HTR-8/SVneo (cell line): ENCODE measurements at places on chromosomes 7 and 10.

DNA sequence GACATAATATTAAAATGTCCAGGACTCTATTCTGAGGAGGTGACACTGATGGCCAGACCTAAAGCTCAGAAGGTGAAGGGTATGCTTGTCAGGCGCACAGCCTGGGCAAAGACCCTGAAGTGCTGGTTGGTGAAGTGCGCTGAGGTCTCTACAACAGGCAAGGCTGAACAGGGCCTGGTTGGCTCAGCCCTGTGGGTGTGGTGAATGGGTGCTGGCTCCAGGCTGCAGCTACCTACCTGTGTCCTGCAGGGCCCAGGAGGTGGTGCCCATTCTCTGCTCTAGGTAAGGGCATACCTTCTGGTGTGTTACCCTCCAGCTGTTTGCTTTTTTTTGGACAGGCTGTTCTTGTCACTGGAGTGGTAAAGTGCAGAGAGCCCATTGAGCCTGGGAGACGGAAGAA lies 85.1 kb downstream of the RAMP3 start:
- no peak for DNase-seq

DNA sequence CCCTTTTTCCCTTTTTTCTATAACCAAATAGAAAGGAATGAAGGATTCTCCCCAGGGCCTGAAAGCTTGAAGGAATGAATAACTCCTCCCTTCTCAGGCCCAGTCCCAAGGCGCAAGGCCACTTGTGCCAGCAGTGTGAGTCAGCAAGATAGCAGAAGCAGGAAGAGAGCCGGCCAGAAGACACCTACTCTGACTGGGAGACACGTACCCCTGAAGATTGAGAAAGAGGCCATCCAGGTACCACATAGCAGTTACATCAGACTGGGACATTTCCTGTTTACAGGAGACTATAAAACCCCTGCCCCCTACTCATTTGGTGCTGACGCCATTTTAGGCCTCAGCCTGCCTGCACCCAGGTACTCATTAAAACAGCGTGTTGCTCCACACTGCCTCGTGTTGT lies 65.5 kb downstream of the LRRC17 start:
- DNase-seq: no peak

DNA sequence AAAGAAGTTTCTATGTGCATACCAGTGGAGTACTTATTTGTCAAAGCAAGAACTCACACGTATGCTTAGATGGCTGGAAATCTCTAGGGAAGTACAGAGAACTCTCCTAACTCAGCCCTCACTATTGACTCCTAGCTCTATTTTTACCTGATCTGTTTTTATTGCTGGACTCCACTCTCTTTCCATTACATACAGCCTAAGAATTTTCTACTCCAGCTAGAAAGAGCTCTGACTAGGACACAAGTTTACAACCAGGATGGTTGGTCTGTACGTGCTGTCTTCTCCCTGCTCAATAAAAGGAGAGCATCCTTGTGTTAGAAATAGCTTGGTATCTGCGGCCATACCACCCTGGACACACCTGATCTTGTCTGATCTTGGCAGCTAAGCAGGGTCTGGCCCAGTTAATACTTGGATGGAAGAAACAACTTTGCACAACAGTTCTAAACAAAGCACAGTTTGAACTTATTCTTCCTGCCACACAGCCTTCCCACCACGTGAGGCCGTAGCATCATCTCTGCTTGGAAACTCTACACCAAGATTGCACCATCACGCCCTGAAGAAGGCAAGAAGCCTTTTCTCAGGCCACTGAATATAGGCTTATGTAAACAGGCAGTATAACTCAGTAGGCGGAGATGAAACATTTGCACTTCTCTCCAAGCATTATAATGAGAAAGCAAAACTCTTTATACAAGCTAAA lies 50.7 kb downstream of the KCNMA1 start:
- peak; percentile 47 for DNase-seq

GRCh38 chr10:30442019-30442606 lies 8.1 kb downstream of the MAP3K8 start:
- no peak for DNase-seq

DNA sequence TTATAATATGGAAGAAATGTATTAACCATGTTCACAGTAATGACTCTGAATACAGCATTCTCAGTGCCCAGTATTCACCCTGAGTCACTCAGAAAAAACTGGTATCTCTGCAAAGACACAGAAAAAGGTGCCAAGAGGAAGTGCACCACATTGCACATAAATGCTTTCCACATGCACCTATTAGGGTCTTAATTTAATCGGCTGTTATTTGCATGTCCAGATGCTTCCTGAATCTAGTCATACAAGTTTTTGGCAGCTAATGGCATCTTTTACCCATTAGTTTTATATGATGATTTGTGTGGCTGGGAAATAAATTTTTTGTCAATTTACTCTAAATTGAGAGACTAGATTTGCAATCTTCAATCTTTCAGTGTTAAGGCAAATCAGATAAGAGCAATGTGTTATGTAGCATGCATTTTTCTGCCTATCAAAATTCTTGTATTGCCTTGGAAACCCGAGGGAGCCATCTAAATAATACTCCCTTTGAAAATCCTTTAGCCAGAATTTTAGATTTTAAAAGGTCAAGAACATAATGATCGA lies 58.2 kb downstream of the ZNF680 start:
- no peak for DNase-seq

DNA sequence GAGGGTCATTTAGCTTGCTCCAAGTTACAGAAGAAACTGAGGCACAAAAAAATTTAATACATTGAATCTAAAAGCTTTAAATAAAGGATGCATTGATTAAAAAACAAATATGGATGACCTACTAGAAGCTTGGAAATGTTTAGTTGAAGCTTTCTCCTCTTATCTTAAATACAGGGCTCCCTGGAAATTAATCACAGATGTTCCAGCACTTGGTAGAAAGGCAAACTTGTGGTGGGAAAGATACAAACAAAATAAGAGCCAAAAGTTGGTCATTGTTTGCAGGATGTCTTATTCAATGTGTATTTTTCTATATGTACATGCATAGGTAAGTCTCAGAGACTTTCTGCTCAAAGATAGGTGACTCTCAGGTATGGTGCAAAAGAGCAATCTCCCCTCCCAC lies 40.7 kb upstream of the LYZL1 start:
- no peak for DNase-seq

DNA sequence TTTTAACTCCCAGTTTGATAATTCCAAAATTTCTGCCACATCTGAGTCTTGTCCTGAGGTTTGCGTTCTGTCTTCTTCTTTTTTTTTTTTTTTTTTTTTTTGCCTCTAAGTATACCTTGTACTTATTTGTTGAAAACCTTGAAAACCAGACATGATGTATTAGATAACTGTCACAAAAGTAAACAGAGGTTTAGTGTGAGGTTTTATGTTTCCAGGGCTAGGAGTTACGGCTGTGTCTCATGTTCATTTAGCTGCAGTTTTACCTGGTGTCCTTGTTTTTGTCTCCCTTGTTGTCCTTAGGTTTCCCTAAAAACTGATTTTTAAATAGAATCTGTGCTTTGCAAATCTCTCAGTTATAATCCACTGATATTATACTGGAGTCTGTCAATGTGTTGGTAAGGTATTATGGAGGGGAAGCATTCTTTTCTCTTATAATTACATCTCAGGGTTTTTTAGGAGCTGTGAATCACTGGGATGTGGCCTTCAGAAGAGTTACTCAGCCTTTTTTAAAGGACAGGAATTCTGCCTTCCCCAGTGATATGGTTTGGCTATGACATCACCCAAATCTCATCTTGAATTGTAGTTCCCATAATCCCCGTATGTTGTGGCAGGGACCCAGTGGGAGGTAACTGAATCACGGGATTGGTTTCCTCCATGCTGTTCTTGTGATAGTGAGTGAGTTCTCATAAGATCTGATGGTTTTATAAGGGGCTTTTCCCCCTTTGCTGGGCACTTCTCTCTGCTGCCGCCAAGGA lies 95.0 kb downstream of the CDCA7L start:
- peak; percentile 5 for DNase-seq

- DNase-seq: peak; percentile 48
Observed at GRCh38 chr10:50605269-50605950, 18.3 kb downstream of the SGMS1 start.

DNA sequence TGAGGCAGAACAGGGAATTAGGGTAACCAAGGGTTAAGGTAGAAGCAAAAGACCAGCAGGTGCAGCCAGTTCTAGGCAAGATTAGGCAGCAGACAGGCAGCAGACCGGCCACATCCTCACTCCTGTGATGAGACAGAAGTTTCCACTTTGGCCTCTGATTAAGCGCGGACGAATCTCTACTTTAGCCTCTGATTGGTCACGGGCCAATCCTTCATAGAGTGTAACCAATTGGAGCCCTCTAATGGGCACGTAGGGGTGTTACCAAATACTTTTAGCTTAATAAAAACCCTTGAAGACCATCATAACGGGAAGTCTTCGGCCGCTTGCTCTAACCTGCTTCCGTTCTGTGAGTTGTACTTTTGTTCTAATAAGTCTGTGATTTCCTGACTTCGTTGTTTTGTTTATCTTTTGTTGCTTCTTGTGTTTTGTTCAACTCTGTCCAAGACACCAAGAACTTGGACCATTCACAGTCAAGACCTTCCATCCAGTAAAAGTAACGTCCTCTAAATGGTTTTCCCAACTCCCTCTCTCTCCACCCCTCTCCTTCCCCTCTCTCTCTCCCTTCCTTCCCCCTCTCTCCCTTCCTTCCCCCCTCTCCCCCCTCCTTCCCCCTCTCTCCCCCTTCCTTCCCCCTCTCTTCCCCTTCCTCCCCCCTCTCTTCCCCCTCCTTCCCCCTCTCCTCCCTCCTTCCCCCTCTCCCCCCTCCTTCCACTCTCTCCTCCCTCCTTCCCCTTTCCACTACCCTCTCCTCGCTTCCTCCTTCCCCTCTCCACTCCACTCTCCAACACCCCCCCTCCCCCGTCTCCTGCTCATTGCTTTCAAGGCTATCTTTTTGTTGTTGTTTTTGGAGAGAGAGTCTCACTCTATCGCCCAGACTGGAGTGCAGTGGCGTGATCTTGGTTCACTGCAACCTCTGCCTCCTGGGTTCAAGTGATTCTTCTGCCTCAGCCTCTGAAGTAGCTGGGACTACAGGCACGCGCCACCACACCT lies 13.2 kb upstream of the MALSU1 start:
- DNase-seq: no peak

DNA sequence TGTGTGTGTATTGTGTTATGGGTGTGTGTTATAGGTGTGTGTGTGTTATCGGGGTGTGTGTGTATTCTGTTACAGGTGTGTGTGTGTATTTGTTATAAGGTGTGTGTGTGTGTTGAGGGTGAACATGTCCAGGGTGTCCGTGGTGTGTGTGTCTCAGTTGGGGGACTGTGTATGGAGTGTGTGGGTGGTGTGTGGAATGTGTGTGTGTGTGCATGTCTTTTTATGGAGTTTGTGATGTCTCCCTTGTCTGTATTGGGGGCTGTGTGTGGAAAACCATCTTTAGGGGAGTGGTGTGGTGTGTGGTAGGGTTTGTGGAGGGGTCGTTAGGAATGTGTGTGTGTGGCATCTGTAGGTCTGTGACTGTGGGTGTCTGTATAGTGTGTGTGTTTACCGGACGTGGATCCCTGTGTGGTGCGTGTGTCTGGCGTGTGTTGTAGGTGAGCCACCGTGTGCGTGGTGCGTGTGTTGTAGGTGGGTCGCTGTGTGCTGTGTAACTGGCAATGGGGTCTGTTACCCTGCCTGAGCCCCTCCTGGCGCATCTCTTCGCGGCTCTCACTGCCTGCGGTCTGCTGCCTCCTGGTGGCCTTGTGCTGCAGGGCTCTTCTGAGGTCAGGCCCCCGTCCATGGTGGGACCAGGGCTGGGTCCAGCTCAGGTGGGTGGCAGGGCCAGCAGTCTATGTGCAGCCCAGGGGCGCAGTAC lies 61.7 kb downstream of the PALD1 start:
- DNase-seq: peak; percentile 34

GRCh38 chr7:121941830-121942229 lies 68.9 kb downstream of the PTPRZ1 start:
- DNase-seq: no peak

DNA sequence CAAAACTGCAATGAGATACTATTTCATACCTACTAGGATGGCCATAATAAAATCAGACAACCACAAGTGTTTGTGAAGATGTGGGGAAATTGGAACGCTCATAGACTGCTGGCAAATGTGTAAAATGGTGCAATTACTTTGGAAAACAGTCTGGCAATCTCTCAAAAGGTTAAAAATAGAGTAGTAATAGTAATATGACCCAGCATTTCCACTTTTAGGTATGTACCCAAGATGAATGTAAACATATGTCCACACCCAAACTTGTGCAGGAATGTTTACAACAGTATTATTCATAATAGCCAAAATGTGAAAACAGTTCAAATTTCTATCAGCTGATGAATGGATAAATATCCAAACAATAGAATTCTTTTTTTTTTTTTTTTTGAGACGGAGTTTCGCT lies 731.6 kb upstream of the ANKRD30A start:
- DNase-seq: no peak

- DNase-seq: no peak
Observed at GRCh38 chr10:106864031-106864430, 300.5 kb downstream of the SORCS1 start.

DNA sequence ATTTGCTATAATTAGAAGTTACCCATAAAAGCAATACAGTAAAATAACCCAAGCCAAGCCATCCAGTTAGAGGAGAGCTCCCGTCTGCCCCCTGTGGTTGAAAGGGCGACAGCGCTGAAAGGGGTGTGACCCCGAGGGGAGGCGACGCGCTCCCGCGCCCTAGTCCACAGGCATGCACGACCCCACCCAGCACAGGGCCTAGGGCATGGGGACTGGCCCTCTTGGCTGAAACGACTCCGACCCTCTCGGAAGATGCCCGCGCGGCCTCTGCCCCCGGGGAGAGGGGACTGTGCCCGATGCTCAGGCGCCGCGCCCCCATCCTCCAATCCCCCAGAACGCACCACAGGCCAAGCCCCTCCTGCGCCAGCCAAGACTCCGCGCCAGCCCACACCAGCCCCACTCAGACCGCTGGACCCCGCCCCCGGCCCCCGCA lies 64.0 kb downstream of the CSGALNACT2 start:
- no peak for DNase-seq

GRCh38 chr7:85713171-85713570 lies 526.3 kb upstream of the SEMA3D start:
- DNase-seq: no peak

DNA sequence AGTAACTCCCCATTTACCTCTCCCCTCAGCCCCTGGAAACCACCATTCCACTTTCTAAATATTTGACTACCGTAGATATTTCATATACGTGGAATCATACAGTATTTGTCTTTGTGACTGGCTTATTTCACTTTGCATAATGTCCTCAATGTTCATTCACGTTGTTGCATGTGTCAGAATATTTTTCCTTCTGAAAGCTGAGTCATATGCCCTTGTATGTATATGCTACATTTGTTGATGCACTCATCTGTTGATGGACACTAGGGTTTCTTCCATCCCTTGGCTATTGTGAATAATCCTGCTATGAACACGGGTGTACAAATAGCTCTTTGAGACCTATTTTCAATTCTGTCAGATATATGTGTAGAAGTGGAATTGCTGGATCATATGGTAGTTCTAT lies 25.8 kb upstream of the TSPAN13 start:
- no peak for DNase-seq

- DNase-seq: no peak
Observed at GRCh38 chr10:106401161-106401560, 763.3 kb downstream of the SORCS1 start.

DNA sequence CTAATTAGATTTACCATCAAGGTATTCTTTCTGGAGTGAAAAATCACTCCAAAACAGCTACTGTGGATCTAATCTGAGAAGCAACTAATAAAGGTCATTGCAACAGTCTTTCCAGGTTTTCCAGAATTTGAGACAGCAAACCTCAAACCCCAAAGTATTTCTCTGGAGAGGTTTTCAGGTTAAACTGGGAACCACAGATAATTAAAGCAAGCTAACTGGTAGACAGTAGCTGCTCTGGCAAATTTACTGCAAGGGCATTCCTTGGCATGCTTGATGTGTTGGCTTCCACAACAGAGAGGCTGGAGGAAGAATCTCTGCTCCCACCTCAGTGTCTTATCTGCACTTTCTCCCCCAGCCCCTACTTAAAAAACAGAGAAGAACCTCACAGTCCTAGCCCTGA lies 140.0 kb upstream of the NRBF2 start:
- no peak for DNase-seq
